ENCODE measurements at places on chromosomes 2 and 18.

GRCh38 chr2:1487758-1488157, 74.5 kb downstream of the TPO start:
- DNase-seq = no peak

- DNase-seq = no peak
These were observed 12.4 kb downstream of the PTPN4 start for GRCh38 chr2:119772128-119772527.

DNA sequence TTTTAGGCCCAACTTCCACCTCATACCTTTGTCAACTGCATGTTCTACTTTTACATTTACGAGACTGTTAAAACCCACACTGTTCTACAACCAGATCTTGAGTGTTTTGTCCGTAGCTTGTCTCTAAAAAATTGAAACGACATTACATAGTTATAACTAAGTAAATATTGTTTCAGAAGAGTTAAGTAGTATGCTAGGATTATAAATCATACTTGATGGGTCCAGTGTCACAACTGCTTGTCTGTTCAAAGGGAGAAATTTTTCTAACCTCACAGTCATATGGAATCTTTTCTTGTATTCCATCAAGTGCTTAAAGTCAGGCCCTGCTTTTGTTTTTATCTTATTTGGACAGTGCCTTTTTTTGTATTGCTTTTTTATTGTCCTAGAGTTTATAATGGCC, 4.3 kb downstream of the GMCL1 start:
- DNase-seq = no peak

GRCh38 chr18:76905821-76906220, 83.5 kb downstream of the ZNF236 start:
- no peak for DNase-seq

DNA sequence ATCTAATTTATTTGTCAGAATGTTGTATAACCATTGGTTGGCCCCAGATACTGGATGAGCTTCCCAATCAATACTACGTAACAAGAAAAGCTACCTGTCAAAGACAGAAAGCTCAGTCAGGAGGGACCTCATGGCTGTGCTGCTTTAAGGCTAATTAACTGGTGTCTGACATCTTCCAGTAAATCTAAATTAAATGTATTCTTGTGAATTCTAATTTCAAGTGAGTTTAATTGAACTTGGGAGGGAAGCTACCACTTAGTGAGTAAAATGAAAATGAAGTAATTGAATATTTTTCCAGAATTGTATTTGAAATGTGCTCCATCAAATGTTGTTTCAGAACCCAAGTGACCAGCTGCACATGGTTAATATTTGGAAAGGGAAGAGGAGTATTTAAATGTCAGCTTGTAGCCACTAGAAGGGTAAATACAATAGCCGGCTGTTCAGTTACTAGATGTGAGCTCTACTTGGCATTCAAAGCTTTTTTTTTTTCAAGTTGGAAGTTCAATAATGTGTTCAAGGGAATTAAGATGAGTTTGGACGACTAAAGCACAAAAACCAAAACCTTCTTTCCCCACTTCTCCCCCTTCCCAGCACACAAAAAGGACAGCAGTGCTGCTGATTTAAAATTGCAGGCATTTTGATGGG, 62.0 kb downstream of the GPR39 start:
- DNase-seq = no peak

DNA sequence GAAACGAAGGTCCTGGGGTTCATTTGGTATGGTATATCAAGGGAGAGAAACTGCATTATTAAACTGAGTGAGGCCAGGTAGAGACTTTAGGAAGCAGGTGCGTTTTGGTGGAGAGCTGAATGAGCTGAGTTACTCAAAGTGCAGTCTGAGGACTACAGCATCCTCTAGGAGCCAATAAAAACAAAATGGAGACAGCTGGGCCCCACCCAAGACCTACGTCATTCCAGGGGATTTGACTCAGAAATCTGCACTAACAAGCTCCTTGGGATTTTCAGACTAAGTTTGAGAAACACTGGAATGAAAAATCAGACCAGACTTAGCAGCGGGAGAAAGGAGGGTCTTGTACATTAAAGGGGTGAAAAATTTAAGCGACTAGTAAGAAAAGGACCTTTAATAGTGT, 131.5 kb downstream of the UXS1 start:
- DNase-seq = no peak

- DNase-seq = no peak
These were observed 371.9 kb downstream of the IRS1 start for GRCh38 chr2:226427538-226428307.

GRCh38 chr2:211611061-211611518, 927.5 kb downstream of the ERBB4 start:
- DNase-seq = no peak

Data from stimulated activated CD4-positive, alpha-beta T cell treated with anti-CD3 and anti-CD28 coated beads, Interleukin-12 subunit alpha, Interleukin-12 subunit beta, amount 100 ng/mL, for 48 hours (primary cell).